Umbilical cord (tissue), 2 donors: ENCODE measurements at places on chromosomes 11 and 22.

GRCh38 chr11:110318638-110319404, 22.4 kb upstream of the RDX start:
- no peak for DNase-seq

GRCh38 chr11:67071420-67072284, 15.0 kb downstream of the RHOD start:
- peak; percentile 43 for DNase-seq

DNA sequence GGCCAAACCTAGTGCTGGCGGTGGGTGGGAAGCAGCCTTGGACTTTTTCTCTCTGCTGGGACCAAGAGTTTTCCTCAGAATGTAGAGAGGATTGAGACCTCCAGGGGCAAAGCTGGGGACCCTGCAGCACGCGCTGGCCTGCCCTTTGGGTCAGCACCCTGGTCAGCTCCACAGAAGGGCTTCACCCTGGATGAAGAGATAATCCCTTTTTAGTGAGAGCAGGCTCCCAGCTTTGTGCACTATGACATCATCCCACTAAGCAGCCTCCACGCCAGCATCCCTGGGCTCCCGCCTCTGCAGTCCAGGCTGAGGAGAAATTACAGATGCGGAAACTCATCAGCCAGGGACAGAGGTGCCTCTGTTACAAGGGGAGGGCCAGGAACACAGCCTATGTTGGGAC, 23.5 kb downstream of the DRICH1 start:
- peak; percentile 67 for DNase-seq

DNA sequence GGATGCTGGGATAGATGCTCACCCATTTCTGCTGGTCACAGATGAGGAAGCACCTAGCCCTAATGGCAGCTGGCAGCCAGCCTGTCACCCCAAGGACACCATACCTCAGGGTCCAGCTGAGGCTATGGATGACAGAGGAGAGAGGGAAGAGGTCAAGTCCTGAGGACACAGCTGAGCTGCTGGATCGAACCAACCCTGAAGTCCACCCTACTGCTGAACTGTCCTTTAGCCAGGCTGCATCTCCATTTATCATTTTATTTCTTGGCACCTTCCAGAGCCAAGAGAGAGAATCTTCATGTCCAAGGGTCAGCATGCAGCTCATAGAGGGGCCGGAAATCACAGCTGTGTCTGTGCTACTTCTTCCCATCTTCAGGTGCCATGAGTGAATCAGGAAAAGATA, 30.9 kb downstream of the RPS6KA4 start:
- DNase-seq: no peak

DNA sequence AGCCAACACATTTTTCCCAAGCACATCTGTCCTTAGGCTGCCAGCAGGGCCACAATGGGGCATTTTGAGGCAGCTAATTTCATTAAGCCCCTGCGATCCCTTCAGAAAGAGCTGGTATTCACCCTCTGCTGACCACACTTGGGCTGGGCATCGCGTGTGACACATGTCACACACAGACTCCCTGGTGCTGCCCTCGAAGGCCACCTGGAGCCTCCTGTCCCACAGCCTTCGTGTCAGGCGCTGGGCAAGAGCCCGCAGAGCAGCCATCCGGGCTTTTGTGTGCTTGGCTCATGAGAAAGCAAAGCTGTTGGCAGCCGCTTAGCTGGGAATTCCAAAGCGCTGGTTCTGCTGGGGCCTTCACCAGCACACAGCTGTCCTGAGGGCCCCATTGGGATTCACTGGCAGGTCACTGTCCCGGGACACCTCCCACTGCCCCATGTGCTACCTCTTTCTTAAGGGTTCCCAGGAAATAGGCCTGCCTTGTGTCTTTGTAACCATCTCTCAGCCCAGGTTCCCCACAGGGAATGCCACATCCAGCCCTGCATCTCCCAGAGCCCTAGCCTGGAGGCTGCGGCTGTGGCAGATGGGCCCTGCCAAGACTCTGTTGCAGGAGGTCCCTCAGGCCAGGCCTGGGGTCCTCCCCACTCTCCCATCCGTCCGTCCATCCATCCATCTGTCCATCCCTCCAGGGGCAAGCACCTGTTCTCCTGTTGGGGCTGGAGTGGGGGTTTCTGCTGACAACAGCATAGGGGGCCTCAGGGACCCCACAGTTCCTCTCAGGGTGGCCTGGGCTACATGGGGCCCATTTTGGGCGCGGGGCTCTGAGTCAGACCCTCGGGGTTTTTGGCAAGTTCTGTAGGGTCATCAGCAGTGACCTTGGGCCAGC, 4.9 kb downstream of the CLDN5 start:
- no peak for DNase-seq

DNA sequence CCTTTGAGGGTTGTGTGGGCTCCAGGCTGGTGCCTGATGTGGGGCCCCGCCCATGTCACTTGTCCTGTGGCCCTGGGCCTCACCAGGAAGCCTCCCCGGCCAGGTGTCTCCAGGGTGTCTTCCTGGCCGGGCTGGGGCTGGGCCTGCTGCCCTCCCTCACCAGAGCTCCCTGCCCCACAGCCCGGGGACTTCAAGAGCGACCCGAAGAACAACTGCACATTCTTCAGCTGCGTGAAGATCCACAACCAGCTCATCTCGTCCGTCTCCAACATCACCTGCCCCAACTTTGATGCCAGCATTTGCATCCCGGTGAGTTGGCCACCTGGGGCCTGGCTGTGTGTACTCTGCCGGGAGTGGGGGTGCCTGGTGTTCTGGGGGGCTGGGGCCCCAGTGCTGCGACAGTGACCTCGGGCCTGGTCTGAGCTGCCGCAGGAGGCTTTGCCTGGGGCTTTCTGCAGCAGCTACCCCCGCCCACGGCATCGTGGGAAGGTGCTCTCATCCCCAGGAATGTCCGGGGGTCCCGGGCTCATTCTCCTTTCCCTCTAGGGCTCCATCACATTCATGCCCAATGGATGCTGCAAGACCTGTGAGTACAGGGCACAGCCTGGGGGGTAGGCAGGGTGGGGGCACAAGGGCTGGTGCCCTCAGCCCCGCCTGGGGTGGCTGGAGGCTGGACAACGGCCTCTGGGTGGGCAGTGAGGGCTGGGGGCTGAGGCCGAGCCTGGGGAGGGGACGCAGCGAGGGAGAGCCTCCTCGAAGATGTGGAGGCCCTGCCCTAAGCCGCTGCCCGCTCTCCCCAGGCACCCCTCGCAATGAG, 34.6 kb downstream of the MUC2 start:
- DNase-seq: no peak

DNA sequence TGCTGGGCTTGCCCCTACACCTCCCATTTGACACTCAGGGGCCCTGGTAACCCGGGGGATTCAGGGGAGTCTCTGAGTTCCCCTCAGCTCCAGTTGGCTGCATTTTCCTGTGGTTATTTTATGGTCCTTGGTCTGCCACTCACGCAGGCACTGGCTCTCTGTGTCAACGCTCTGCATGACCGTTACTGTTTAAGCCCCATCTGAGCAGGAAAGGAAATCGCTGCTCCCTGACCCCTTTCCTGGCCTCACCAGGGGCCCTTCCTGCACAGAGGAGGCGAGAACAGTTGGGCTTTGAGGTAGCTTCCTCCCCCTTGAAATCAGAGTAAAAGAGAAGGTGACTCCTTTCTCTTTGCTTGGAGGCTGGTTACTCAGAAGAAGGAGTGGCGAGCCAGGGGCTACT, 2.4 kb downstream of the C1QTNF4 start:
- no peak for DNase-seq

DNA sequence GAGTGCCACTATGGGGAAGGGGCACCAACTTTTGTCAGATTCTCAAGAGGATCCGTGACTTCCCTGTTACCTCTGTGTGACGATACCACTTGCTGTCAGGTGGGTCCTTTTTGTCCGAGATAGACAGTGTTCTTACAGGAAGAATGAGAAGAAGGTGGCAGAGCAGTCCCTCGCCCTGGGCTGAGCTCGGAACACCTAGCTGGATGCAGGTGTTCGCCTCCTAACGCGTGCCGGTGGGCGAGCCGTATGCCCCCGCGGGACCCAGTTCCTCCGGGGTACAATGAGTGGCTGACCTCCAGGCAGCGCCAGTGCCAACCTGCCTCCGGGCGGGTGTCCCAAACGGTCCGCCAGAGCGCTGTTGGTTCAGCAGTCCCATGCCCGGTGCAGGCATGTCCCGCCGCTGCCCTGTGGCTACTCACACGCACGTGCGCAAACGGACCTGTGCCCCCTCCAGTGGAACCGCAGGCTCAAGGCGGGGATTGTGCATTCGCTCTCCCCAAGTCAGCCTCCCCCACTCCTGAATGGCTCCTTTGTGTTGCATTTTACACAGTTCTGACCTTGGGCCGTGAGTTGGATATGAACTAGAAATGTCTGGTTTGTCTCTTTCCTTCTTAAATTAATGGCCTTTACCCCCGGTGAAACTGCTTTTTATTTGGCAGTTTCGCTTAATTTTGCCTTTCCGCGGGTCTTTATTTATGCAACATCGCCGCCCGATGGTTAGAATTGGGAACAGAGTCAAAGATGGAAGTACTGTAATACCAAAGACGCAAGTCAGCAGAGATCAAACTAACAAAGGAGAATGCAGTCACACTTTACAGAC, 1.1 kb upstream of the ABTB2 start:
- peak; percentile 92 for DNase-seq

GRCh38 chr11:94131718-94132115, 3.1 kb downstream of the PANX1 start:
- DNase-seq: peak; percentile 57

- DNase-seq: no peak
These were observed 22.8 kb downstream of the CTTN start for GRCh38 chr11:70421123-70421522.

DNA sequence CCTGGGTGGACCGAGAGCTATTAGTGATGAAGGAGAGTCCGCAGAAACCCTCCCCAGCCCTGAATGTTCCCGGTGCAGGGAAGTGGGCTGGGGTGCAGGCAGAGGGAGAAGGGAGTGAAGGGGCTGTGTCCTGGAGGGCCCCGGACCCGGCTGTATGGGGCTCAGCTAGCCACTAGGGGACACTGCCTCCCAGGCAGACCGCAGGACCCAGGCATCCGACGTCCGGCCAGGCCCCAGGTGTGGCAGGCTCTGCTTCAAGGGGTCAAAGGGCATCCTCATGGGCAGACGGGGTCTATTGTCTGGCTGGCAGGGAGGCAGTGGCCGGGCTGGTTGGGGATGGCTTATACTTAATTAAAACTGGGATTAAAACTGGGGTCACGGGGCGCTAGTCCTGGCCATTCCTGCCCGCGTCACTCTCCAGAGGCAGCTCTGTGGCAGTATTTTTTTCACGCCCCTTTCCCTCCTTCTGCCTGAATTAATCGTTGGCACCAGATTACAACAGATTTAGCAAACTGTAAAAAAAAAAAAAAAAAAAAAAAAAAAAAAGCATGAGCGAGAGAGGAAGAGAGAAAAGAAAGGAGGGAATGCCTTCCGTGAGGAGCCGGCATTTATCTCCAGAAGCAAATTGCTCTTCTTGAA, 5.1 kb downstream of the FLRT1 start:
- DNase-seq: no peak

- peak; percentile 95 for DNase-seq
These were observed 62.6 kb upstream of the RASD2 start for GRCh38 chr22:35477911-35478582.

DNA sequence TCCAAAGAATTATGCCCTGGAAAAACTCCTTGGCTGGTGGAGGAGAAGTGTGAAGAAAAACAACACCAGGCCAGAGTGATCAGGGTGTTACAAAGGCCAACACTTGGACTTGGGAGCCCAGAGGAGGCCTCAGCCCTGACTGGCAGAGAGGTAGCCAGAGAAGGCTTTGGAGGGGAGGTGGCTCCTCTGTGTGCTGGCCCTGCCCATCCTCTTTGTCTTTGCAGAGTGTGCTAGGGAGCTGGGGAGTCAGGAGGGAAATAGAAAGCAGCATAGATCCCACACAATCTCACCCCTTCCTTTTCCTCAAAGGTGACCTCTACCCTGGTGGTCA, 12.0 kb upstream of the P2RY6 start:
- DNase-seq: no peak

GRCh38 chr11:45385844-45386243, 99.7 kb upstream of the SYT13 start:
- DNase-seq: no peak

DNA sequence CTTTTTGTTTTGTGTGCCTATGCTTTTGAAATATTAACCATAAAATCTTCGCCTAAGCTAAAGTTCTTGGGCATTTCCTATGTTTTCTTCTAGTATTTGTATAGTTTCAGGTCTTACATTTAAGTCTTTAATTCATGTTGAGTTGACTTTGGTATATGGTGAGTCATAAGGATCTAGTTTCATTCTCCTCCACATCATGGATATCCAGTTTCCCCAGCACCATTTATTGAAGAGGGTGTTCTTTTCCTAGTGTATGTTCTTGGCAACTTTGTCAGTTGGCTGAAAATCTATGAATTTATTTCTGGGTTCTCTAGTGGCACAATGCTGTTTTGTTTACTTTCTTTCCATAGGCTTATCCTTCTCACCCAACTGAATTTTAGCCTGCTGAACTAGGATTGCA, 49.0 kb downstream of the CTSC start:
- DNase-seq: no peak

DNA sequence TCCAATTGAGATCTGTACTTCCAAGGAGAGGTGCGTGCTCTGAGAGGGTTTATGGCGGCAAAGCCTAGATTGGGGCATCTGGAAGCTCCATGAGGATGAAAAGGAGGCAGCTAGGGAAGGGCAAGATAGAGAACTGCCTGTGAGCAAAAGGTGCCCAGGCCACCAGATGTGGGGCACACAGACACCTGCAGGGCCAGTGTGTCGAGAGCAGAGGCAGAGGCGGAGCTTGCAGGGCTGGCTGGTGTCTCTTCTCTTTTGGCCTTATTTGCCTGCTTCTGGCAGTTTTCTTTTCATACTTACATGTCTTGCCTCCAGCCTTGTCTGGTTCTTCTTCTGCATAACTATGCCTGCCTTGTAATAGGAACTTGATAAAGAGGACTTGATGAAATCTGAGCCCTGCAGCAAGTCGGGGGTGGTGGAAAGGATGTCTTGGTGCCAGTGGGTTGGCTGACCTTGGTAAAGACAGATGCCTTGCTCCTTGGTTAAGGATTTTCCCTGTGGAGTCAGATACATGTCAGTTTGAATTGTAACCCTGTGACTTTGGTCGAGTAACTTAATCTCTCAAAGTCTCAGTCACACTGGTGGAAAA, 680.3 kb downstream of the NTM start:
- DNase-seq: no peak

DNA sequence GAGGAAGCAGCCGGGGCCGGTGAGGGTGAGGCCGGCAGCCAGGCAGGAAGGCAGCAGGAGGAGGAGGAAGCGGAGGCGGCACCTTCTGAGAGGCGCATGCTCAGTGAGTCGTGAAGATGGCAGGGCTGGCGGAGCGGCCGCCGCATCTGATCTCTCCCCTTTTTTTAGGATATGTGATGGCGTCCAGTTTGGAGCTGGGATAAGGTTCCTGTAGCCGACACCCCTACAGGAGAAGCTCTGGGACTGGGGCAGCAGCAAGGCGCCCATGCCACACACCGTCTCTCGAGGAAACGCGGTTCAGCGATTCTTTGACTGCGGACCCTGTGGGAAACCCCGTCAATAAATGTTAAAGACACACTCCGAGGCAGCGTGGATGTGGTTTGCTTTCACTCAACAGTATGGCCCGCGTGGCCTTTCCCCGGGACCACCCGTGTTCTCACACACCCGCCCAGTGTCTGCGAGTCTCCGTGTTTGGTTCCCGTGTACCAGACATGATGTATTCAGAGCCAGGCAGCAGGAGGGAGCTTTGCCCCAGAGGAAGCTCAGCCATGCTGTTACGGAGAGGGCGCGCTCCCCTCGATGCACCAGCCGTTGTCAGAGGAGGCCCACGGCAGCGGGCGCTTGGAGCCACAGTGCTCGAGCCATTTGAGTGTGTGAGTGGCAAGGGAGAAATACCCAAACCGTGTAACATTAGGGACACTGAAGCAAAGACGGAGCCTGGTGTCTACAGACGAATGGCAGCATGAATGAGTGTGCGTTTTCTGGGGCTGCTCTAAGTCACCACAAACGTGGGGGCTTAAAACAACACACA, 27.7 kb upstream of the PARVB start:
- DNase-seq: no peak
